ENCODE measurements at places on chromosomes 1 and 21.

DNA sequence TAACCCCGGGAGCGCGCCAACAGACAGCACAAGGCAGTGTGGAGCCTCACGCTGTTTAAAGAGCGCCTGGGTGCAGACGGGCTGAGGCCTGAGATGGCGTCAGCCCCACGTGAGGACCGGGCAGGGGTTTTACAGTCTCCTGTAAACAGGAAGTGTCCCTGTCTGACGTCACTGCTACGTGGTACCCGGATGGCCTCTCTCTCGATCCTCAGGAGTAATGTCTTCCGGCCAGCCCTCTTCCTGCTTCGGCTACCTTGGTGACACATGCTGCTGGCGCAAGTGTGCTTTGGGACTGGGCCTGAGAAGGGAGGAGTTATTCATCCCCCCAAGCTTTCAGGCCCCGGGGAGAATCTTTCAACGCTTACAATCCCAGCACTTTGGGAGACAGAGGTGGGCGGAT is 41.2 kb downstream of the CNST start:
- DNase-seq: no peak

GRCh38 chr1:200362421-200362820 is 47.4 kb downstream of the ZNF281 start:
- no peak for DNase-seq

DNA sequence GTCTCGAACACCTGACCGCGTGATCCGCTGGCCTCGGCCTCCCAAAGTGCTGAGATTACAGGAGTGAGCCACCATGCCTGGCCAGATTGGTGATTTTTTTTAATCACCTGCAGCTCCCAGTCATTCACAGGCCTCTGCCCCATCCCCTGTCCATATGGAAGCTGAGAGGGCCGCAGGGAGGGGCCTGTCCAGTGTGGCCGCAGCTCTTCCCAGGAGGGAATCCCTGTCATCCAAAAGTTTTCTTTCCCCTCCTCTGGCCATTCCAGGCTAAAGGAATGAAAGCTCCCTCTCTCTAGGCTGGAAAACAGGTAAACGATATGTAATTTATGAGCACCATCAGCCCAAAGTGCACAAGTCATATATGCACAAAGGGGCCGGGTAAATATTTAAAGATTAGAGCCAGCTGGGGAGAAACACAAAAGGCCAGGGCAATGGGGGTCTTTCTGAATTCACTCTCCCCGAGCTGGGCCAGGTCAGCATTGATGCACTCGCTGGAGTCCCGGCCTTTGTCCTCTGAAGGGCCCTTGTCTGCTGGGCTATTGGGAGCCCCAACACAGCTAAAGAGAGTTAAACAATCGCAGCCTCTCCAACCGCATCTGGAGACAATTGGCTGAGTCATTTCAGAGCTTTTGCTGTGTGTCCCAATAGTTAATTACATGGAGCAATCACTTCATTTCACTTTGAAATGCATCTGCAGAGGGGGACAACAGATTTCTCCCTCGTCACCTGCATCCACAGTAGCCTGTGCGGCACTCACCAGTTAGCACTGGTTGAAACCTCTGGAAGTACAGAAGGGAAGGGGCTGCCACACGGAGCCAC is 3.8 kb upstream of the HES3 start:
- DNase-seq: no peak

DNA sequence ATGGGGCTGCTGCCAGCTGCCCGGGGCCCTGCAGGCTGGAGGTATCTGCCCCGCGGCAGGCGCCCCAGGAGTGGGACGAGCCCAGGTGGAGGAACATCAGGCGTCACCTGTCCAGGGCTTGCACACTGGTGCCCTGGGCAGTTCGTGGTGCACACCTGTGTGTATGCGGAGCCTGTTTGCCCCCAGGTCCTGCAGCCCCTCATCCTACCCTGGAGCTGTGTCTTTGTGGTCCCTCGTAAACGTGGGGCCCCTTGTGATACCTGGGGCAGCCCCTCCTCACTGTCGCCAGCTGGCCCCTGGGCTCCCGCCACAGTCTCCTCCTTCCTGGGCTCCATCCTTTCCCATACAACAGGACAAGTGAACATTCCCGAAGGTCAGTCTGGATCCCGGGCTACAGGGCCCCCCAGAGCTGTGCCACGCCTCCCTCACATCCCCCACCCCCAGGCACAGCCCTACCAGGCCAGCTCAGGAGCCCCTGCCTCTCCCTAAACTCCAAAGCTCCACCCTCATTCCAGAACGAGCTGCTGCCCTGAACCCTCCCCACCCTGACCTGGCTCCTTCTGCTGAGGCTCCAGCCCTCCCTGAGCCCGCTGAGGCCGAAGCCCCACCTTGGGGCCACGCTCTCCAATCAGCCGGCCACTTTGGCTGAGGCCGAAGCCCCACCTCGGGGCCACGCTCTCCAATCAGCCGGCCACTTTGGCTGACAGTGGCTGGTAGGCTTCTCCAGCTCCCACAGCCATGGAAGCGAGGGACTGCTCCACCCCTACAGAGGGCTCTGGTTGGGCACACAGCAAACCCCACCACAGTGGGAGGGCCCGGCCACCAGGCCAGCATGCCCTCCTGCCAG is 42.6 kb downstream of the UBE2G2 start:
- no peak for DNase-seq

DNA sequence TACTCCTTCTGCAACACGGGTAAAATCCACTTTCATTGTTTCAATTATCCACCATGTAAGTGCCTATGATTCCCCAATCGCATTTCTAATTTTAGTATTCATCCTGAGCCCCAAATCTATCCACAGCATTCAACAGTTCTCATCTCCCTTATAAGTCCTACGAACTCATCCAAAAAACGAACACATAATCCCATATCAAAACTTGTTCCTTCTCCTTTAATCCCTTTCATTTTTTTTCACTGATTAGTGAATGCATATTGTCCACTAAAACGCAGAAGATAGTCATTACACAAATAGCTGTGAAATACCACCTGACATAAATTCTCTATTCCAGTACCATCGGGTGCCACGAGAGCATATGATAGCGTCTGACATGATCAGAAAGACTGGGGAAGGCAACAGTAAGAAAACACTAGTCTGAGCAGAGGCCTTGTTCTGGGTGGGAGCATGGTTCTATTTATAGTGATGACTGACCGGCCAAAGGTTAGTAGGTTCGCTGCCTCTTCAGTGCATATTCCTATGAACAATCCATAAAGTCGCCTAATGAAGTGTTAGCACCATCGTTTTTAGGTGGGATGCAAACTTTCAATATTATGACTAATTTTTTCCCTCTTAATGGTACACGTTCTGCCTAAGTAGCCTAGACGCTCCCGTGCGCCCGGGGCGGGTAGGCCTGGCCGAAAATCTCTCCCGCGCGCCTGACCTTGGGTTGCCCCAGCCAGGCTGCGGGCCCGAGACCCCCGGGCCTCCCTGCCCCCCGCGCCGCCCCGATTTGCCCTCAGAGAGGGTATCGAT is 648 bp downstream of the ATP5PF start:
- no peak for DNase-seq

- peak; percentile 25 for DNase-seq
These were observed at the start of gene RASSF5 for GRCh38 chr1:206507284-206508129. Gene RASSF5 (plus strand): TSS chr1:206507531. CDS start chr1:206507603, 72 bp downstream.

GRCh38 chr1:239426821-239427475 is 40.6 kb downstream of the CHRM3 start:
- DNase-seq: no peak

DNA sequence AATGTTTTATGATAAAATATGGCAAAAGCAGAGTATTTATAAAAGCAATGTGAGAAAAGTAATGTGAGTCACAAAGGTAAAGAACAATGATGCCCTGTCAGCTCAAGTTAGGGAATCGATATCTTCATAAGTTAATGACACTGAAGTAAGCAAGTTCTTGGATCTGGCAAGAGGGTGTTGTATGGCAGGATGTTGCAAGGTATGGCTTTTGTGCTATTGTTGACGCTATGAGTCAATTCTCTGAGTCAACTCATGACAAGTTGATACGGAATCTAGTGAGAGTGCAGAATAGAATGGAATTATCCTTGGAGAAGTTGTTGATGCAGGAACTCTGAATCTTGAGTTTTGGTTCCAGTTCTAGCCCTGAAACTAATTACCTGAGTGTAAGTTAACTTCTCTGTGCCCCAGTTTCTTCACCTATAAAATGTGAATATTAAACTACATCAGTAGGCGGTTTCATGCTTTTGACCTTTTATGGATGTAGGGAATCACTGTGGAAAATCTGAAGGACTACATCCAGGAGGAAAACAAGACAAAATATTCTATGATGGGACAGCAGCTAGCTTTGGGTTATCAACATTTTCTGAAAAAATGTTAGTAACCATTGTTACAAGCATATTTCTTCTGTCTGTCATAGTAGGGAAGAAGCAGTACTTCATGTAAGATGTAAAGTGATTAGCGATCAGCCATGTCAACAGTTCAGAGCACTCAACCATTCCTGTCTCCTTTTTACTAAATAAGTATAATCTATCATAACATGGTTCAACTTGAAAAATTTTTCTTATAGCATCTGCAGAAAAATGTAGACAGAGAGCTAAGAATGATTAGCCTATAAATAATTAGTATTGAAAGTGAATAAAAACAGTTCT is 96.9 kb downstream of the ATP6V1G3 start:
- DNase-seq: no peak

- DNase-seq: no peak
These were observed 141.9 kb downstream of the CLEC20A start for GRCh38 chr1:178354816-178355215.

GRCh38 chr1:35835398-35835797 is 27.6 kb downstream of the AGO4 start:
- no peak for DNase-seq

DNA sequence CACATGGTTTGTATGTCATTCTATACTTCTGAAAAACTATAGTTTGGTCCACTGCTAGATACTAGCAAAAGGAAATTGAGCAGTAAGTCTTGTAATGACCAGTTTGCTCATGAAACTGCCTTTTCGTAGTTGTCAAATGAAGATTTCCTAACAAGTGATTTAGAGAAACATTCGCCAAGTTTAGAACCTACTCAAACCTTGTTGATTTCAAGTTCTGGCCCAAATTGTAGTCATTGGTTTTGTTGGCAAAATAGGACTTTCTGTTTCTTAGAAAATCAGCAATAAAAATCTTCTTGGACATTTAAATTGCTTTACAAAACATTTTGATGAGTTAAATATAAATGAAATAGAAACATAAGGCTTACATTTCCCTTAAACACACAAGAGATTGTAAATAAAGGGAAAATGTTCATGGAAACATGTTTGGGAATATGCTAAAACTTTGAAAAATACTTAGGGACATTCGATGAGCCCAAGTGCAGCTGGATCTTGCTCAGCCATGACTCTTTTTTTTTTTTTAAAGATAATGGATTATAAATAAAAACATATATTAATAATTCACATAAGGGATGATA is 178.5 kb upstream of the LYPLAL1 start:
- DNase-seq: no peak

DNA sequence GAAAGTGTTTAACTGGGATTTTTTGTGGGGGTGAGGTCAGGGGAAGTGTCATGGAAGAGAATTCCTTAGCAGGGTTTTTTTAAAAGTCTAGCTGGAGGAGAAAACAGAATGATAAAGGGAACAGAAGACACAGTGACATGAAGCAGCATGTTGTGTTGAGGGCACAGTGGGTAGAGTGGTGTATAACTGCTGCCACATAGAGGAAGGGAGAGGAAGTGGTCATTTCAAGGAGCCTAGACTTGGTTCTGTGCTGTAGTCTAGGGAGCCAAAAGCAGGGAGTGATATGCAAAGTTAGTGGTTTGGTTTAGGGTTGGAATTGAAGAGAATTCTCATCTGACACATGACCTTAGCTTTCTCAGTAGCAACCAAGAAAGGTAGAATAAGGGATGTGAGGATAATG is 10.2 kb downstream of the EEIG2 start:
- DNase-seq: no peak

DNA sequence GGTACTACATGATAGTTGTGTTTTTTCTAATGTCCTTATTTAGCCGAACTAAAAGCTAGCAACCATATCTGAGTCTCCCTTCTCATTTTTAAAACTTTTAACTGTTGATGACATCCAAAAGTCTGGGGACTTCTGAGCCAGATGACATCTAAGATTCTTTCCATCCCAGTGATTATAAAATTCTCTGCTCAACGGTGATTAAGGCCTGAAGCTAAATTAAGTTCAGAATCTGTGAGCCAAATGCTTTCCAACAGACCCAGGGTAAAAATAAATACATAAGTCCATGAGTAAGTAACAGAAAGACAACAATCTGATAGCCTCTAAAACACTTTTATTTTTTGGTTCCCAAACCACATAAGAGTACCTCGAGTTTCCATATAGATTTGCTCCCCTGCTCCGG is 13.1 kb upstream of the PTP4A2 start:
- no peak for DNase-seq

GRCh38 chr1:207946756-207947155 is 35.8 kb upstream of the CD34 start:
- DNase-seq: no peak

GRCh38 chr1:63674865-63675419 is 81.7 kb downstream of the PGM1 start:
- DNase-seq: no peak

- DNase-seq: no peak
These were observed 57.5 kb downstream of the KIF26B start for GRCh38 chr1:245212221-245212710.
